Hematopoietic multipotent progenitor cell (in vitro differentiated cells): ENCODE measurements at places on chromosomes 4 and X. TPM values are rescaled to one million over a fixed set of nuclear protein-coding genes. Genes with fewer than 3 reads are reported as not detected.

The NAT8L gene
- total RNA-seq = 0.81 TPM

The TCEAL3 gene
- 1.9 TPM for total RNA-seq

DNA sequence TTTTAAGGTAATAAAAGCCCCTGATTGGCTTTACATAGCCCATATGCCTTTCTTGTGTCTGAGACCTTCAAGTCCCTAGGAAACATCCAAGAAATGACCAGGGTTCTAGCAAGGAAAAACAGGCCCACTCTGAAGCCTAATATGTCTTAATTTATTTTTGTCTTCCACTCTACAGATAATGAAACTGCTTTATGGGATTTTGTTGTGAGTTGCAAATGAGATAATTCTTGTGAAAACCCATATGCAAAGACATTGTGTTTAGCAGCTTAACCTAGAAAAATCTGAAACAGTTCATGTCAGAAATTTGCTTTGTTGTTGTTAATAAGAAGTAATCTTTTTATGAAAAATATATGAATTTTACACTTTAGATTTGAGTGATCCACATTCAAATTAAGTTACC is 190.7 kb upstream of the BMP3 start:
- DNase-seq = no peak

DNA sequence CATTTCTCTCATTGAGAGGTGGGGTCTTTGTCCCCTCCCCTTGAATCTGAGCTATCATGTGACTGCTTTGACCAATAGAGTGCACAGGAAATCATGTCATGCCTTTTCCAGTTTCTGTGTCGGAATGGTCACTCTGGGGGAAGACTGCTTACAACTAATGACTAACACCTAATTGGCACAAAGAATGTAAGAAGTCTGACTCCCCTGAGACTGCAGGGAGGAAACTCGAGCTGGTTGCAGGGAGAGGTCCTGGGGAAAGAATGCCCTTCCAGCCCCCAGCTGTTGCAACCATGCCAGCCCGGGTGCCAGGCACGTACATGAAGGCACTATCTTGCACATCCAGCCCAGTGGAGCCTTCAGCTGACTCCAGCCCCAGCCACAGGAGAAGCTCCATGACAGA is 254.2 kb downstream of the DHX15 start:
- DNase-seq = no peak

DNA sequence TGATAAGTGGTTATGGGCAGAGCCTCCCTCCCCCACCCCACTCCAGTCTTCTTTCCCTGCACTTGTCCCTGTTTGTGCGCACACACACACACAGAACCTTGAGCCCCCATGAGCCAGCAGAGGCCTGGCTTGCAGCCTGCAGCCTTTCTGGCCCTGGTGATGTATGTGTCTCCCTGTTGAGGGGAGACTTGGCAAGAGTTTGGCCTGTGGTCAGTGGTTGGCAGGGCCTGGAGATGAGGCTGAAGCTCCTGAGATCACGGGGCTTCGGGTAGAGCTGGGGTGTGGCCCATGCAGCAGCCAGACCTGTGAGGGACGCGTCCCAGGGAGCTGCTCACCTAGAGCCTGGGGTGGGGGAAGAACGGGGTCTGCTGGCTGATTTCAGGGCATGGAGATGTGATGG is 2.3 kb downstream of the GPR173 start:
- no peak for DNase-seq

DNA sequence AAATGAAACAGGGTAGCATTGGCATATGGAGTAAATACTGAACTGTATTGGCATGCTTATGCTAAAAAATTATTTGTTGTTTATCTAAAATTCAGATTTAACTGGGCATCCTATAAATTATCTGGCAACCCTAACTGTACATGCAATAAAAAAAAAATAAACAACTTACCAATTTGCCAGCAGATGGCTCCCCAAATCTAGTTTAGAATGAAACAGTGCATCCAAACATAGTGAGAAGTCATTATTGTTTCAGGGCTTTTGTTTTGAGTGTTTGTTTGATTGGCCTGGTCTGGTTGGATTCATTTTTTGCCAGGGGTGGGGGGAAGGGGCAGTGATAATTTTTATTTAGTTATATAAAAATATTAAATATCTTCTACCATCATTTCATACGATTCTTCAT is 12.8 kb upstream of the NSUN7 start:
- no peak for DNase-seq

GRCh38 chr4:114780205-114780604 is 181.6 kb downstream of the UGT8 start:
- no peak for DNase-seq

DNA sequence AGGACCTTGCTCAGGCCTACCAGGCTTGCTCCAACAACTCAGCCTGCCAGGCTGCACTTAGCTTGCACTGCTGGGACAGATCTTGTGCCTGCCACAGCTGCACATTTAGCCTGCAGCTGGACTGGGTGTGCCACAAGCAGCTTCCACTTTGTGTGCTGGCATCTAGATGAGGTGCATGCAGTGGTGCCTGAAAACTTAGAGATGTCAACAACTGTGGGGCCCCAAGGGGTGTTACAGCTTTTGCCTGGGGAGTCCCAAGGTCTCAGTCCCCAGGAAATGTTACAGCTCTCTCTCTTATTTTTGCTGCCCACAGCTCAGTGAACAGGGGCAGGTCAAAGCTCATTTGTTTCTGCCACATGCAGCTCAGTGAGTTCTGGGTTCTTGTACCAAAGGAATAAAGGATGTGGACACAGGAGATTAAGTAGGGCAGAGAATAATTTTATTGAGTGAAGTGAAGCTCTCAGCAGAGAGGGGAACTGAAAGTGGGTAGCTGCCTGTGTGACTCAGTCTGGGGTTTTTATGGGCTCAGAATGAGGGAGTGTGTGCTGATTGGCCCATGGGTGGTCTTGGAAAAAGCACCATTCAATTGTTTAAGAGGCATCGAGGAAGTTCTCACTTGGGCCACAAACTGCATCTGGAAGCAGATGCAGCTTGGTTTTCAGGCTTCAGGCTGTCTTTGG is 828.3 kb downstream of the TECRL start:
- DNase-seq = no peak

DNA sequence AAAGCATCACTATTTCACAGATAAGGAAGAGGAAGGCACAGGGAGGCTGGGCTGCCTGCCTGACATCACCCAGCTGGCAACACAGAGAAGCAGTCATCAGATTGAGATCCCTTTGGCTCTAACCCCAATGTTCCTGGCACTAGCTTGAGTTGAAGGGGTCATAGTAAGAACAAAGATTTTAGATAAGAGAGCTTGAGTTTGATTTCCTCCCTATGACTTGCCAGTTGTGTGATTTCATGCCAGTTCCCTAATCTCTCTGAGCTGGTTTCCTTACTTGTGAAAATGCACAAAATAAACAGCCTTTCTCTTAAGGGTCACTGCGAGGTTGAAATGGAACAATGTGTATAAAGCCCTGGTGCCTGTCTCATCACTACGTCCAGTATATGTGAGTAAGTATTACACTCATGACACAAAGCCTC is 475.4 kb upstream of the HS3ST1 start:
- DNase-seq = no peak

- no peak for DNase-seq
These were observed 26.5 kb upstream of the HERC6 start for GRCh38 chr4:88352062-88352740.
